Hippocampal formation (tissue), 2 donors: ENCODE measurements at places on chromosomes 16 and 17.

GRCh38 chr17:80034791-80035686, 633 bp downstream of the TBC1D16 start:
- no peak for DNase-seq

DNA sequence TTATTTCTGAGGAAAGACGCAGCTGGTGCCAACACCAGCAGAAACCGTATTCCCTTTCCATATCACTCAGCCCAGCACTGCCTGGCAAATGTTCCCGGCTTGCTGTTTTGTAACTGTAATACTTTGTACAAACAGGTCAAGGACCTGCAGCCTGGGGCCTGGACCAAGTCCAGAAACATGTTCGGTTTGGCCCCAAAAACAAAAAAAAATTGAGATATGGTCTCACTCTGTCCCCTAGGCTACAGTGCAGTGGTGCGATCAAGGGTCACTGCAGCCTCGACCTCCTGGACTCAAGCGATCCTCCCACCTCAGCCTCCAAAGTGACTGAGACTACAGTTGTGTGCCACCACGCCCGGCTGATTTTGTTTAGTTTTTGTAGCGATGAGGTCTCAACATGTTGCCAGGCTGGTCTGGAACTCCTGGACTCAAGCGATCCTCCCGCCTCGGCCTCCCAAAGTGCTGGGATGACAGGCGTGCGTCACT, 1.2 kb downstream of the HAGH start:
- DNase-seq, result no peak

DNA sequence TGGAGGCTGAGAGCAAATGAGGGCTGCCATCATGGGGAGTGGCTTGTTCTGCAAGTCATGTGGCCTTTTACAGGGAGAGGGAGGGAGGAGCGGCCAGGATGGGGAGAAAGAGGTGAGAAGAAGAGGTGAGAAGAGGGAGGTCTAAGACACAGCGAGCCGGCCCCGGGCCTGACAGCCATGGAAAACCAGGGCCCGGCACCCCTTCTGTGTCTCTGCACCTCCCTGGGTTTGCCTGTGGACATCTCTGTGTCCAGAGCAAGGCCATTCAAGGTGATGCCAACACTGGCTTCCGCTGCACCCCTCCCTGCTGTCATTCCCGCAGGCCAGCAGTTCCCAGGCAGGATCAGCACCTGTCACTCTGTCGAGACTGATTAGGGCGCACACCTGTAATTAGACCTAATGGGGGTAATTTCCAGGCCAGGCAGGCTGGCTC, 75.6 kb downstream of the MGAT5B start:
- DNase-seq, result no peak

GRCh38 chr17:38465391-38466345, 37.4 kb downstream of the ARHGAP23 start:
- no peak for DNase-seq

- DNase-seq, result no peak
These were observed 8.2 kb upstream of the CDK10 start for GRCh38 chr16:89678258-89678657.

GRCh38 chr17:42323268-42323773, 35.0 kb downstream of the STAT5A start:
- DNase-seq, result no peak

DNA sequence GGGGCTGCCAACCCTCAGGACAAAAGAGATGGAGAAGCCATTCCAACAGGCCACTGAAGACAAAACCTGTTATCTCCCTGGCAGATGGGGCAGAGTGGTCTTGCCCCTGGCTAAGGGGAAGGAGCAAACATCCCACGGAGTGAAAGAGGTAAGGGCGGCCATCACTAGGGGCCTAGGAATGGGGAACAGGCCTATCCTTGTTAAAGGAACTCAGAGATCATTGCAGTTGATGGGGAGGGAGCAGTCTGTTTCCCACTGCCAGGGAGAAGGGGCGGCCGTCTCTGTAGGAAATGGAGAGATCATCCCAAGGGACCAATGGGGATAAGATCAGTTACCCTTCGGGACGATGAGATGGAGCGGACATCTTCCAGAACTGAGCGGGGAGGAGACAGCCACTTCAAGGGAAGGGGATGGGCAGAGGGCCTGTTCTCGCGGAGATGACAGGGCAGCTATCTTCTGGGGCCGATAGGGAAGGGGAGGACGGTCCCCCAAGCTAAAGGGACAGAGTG, 581 bp upstream of the TMEM208 start:
- DNase-seq, result no peak

DNA sequence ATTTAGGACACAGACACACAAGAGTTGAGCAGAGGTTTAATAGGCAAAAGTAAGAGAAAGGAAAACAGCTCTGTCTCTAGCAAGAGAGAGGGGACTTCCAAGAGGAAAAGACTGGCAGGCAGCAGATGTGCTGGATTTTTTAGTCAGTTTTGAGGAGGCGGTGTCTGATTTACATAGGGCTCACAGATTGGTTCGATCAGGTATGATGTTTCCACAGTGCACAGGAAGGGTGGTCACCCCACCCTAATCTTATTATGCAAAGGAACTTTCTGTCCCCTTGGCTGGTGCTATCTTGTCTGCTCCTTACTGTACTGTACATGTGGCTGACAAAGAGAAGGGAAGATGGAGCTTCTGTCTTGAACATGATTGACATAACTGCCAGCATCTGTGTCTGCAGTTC, 25.3 kb downstream of the BFAR start:
- no peak for DNase-seq

DNA sequence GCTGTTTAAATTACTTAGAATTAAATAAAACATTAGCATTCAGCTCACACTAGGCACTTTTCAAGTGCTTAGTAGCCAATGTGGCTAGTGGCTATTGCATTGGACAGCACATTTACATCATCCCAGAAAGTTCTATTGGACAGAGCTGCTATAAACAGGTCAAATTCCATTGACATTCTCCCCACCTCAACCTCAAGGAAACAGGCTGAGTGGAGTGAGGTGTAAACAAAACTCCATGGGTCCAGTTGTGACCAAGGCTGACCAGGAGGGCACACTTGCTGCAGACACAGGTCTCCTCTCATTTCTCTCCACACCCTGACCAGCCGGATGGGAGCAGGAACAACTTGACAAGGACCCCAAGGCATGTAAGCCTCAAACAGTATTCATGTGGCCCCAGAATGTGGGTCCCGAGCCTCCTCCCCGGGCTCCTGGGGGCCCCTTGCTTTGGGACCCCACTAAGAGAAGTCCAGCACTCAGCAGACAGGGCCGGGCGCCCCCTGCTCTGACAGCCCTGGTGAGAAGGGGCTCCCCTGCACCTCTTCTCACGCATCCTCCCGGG, 488 bp downstream of the C17orf113 start:
- DNase-seq, result no peak

- DNase-seq, result no peak
These were observed 7.1 kb downstream of the NUDT16L1 start for GRCh38 chr16:4700380-4700996.

- DNase-seq, result no peak
These were observed 20.5 kb upstream of the MYH10 start for GRCh38 chr17:8651013-8651412.

GRCh38 chr17:41680426-41681040, 8.2 kb upstream of the EIF1 start:
- no peak for DNase-seq
